ENCODE measurements at places on chromosomes 4 and X.

DNA sequence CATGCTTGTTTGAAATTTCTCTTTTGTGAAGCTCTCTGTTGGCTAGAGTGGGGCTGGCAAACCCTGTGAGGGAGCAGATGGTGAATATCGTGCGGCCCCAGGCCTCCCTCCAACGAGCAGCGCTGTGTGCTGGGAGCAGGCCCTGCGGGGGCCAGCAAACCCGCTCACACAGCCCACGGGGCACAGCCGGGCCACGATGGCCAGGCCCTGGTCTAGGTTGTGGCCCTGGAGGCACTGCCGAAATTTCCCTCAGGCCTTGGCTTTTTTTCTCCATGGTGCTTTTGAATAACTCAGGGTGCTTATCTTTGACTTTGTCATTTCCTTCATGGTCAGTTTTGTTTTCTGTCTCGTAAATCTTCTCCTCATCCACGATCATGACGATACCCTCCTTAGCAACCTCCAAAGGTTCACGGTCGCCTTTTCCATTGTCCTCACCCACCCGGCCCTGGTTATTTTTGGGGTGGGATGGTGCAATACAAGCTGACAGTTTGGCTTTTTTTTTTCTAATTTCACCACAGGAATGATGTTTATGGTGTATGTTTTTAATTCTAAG, 20.7 kb downstream of the PCGF3 start:
- DNase-seq, result no peak

GRCh38 chr4:108036213-108036612, 46.5 kb downstream of the HADH start:
- DNase-seq, result peak; percentile 17

- no peak for DNase-seq
These were observed 78.7 kb upstream of the PCDH18 start for GRCh38 chr4:137610960-137611359.

DNA sequence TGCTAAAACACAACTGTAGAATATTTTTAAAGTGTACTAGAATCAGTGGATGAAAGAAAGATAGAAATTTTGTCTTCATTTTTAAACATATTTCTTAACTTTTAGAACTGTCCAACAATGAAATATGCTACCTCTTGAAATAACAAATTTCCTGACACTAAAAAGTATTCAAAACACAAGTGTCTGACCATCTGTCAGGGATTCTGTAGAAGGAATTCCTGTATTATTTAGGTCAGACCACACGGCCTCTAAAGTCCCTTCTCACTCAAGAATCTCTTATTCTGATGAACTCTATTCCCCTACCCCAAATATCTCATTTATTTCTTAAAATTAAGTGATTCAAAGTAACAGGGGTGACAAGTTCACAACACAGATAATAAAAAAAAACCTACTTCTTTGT, 99.1 kb downstream of the MAML3 start:
- DNase-seq, result no peak

DNA sequence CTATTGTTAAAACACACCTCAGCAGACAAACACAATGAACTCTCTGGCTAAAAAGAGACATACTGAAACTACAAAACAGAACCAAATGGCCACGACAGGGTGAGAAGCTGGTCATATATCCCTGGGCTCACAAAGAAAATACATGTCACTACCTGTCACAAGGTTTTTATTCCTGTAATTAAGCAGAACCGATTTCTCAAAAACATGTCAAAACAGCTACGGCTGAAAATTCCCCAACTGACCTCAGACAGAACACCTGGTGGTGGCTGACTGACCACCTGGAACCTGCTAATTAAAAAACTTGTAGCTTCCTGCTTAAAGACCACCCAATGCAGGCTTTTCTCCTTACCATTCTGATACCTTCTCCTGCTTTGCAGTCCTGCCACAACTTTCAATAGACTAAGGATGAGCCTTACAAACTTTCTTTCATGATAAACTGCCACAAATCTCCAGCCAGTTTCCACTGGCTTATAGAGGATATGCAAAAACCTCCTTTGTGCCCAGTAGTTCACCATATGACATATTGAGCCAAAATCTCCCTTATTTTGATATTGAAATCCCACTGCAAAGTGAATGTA, 571.9 kb downstream of the SPOCK3 start:
- DNase-seq, result no peak

GRCh38 chr4:62482355-62482754, 1282.2 kb downstream of the ADGRL3 start:
- no peak for DNase-seq

- no peak for DNase-seq
These were observed 17.4 kb upstream of the RAB40A start for GRCh38 chrX:103536732-103537131.

DNA sequence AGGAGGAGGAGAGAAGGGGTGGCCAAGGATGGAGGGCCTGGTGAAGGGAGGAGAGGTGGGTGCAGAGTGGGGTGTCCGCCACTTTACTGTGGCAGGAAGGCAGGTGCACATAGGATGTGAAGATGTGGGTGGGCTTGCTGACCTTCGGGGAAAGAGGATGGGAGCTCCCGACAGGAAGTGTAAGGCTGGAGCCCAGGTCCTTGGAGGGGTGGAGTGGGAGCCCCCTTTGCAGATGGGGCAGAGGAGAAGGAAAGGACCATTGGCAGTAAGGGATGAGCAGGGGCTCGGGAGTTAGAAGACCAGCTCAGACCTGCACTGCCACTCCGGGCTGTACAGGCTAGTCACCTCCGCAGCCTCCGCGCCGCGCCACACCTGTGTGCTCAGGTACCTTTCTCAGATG, 89.5 kb downstream of the EVC start:
- DNase-seq, result no peak

DNA sequence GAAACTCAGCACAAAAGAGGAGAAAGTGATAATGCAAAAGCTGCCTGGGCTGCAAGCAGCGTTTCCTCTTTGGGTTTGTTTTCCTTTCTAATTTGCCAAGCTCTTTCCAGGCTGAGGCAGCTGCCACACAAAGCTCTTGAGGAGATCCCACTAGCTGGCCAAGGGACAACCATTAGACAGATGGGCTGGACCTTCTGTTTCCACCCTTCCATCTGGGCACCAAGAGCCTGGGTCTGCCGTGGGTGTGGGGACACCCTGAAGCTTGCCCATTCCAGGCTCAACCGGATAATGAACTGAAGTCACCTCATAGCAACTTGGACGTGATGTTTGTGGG, 194.6 kb upstream of the C1QTNF7 start:
- DNase-seq, result no peak

DNA sequence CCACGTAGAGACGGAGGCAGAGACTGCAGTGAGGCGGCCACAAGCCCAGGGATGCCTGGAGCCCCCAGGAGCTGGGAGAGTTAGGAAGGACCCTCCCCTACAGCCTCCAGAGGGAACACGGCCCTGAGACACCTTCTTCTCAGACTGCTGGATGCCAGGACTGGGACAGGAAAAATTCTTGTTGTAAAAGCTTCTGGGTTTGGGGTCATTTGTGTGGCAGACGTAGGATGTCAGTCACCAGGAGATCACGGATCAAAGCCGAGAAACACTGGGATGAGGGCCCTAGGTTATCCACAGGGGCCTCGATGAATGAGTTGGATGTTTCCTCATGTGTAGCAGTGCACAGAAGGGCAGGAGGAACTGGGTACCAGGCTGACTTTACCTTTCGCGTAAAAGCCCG, 163.7 kb downstream of the SHOX start:
- DNase-seq, result no peak

DNA sequence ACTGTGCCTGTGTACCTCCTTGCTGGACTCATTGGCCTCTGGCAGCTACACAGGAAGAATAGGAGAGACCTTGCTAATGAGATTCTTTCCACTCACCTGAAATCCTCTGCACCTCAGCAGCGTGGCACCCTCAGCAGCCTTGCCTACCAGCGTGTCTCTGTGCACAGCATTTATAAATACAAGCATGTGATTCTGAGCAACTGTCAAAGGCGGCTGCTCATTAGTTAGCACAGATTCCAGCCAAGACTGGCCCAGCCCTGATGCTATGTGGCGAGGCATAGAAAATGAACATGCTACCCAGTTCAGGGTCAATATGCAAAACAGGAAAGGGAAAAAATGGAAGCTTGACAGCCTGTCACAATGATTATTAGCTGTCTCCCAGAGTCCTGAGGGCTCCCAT, 298.0 kb downstream of the C4orf33 start:
- no peak for DNase-seq

- DNase-seq, result no peak
These were observed 69.6 kb upstream of the CXorf66 start for GRCh38 chrX:140034916-140035315.

DNA sequence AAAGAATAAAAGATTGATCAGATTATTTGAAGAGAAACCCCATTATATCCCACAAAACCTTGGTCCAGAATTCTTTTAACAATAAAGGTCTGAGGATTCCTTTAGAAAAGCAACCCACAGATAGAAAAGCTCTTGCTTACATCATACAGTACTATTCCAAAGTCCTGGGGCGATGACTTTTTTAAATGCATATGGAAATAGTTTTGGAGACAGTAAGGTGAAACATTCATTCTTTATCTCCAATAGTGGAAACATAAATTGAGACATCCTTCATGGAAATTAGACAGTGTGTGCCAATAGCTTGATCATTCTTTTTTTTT, 85.7 kb upstream of the UCP1 start:
- no peak for DNase-seq

DNA sequence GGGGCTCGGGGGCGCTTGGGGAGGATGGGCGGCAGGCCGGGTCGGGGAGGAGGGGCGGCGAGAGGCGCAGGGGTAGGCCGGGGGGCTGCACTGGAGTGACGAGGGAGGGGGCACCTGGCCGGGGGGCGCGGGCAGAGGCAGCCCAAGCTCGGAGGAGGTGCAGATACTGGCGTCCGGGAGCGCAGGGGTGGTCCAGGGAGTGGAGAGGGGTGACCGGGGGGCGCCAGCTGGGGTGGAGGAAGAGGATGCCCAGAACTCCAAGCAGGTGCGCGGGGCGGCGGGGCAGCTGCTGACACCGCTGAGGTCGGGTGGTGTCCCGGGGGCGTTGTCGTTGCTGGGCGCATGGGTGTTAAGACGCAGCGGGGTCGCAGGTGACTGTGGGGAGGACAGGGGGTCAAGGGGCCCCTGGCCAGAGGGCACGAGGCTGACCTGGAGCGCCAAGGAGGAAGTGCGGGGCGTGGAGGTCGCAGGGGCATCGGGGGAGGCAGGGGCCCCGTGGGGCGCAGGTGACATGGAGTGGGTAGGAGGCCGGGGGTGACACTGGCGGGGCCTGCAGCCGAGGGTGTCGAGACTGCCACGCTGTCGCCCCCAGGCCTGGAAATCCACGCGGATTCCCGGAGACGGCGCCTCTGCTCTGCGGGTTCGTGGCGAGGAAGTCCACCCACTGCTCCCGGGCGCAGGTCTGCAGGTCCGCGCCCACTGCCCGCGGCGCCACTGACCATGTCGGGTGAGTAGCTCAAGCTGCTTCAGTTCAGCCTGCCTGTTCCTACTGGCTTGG, 928 bp downstream of the GYG2 start:
- no peak for DNase-seq

- DNase-seq, result no peak
These were observed 206.3 kb downstream of the SLC7A11 start for GRCh38 chr4:138035781-138036258.

- DNase-seq, result no peak
These were observed 423.7 kb downstream of the PDGFC start for GRCh38 chr4:156547891-156548290.

DNA sequence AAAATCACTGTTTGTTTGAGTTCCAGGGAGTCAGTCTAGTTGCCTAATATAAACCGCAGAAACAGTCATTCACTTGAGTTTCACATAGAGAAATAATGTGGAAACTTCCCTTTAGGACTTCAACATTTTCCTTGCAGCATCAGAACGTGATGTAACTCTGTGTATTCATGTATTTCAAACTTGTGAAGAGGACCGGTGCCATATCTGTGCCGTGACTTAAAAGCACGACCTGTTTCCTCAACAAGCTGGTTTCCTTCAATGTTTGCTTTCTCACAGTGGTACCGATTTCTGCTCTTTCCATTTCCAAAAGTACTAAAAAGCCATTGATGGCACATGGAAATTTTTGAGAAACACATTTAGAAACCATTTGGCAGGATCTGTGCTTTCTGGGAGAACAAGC, 166.6 kb upstream of the RAPGEF2 start:
- DNase-seq, result no peak

- no peak for DNase-seq
These were observed 648 bp downstream of the GRK4 start for GRCh38 chr4:2963966-2964471.

DNA sequence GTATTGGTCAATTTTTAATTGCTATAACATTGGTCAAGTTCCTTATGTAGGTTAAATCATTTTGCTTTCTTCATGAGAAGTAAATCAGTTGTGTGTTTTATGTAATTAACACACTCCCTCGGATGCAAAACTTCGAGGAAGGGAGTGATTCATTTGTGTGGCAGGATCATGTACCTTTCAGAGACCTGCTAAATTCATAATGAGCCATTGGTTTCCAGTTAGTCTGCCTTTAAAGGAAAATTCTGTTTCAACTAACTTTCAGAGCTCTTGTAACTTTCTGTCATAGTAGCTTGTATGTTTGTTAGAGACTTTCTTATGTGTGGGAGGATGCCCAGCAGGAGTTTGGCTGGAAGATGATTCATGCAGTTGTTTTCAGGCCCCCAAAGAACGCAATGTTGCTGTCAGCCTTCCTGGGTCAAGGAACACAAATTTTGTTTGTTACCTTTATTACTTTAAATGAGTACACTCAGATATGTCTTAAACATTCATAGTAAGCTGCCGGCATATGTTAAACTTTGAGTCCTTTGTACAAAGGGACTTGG, 72.1 kb downstream of the GPR101 start:
- DNase-seq, result no peak

- DNase-seq, result no peak
These were observed 81.7 kb downstream of the ALPK1 start for GRCh38 chr4:112378858-112379257.

DNA sequence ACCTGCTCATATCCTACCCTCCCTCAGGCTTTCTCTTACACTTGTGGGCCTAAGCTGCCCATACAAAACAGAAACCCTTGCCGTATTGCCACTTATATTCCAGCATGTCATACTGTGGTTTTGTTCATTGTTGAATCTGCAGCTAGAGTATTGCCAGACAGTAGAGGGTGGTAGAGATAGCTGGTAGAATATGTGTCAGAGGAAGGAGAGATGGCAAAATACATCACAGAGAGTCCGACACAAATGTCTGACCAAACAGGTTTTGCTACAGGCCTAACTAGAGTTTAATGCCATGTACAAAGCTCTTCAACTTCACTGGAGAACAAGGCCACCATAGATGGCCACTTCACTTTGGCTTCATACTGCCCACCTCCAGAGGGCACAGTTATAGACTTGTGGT, 160.1 kb downstream of the EFHC2 start:
- no peak for DNase-seq

DNA sequence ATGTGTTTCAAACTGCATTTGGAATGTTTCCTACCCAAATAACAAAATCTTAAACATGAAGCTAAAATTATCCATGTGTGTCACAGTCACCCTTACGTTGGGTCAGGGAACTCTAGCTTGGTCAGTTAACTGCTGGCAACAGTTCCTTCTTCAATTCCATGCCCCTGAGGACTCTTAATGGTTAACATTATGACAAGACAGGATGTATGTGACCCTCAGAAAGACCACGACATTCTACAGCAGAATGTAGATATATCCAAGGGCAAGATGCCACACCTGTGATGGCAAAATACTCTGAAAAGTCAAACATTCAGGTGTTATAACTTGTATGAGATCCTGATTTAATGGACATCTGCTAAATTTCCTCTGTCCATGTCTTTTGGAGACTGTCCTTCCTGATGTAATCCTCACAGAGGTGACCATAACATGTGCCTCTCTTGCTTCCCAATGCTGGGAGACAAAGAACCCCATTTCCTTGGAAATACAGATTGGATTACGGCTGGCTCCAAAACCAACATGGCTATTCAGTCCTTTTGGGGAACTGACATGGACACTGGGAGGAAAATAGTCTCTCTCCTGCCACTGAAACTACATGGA, 39.1 kb downstream of the YTHDC1 start:
- DNase-seq, result no peak

GRCh38 chr4:127506283-127506682, 126.5 kb upstream of the INTU start:
- no peak for DNase-seq

All from stimulated activated CD8-positive, alpha-beta memory T cell treated with anti-CD3 and anti-CD28 coated beads, Interleukin-15, amount 100 ng/mL, for 4 hours (primary cell).